Mesenteric fat pad (tissue), 1 donor: ENCODE measurements at places on chromosomes 5 and 9.

DNA sequence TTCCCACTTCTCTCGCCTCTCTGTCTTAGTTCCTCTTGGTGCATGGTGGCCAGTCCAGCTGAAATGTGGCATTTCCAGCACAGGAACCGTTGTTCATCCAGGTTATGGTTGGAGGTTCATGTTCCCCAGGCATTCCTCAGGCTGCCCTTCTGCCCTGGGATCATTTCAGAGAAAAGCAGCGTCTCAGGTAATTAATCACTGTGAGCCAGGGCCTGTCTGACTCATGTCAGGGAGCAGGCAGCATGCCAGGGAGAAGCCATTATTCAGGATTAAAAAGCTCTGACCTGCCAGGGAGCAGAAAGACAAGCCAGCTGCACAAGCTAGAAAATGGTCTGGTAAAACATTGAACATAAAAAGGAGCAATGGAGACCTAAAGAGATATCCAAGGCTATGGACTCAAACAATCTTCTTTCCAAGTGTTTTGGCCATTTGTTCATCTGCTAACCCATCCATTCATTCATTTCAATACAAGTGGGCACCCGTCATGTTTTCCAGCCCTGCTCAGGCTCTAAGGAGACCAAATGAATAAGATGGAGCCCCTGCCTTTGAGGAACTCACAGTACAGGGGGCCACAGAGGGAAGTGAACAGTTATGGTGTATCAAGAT, 241.4 kb downstream of the DRD1 start:
- no peak for DNase-seq

- no peak for DNase-seq
Observed at GRCh38 chr5:168947212-168947868, 353.6 kb downstream of the SLIT3 start.

GRCh38 chr9:87255431-87256155, 242.1 kb upstream of the DAPK1 start:
- no peak for DNase-seq

DNA sequence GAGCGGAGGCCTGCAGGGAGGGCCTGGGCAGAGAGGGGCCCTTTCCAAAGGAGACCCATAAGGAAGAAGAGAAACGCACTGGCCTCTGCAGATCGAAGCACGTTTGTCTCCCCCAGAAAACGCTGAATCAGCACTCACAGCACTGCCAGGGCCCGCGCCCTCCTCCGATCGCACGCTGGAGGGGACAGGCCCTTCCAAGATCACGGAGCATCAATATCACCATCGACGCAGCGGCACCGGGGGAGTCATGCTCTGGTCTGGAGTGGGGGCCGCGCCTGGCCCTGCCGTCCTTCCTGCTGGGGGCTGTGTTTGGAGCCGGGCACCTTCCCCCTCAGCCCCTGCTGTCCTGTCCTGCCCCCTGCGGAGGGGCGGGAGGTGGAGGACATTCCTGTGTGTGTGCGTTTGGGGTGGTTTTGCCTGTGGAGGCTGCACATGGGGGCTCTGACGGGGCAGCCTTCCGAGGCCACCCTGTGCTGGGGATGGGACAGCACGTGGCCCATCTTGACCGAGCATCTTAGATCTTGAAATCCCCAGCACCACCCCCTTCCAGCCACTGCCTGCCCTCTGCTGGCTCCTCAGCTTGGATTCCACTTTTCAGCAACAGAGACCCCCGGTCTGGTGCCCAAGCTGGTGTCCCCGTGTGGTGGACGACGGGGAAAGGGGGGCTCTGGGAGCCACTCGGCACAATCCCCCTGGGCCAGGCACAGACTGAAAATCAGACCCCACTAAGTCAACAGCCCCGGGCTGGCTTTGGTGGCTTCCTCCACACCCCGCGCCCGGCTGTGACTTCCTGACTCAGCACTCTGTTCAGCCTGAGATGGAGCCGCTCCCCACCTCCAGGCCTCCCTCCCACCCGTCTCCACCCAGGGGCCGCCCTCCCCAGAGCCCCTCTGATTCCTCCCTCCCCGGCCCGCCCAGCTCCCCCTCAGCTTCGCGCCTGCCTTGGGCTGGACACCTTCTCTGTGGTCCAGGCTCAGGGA, 8.3 kb downstream of the TMEM250 start:
- DNase-seq: no peak

DNA sequence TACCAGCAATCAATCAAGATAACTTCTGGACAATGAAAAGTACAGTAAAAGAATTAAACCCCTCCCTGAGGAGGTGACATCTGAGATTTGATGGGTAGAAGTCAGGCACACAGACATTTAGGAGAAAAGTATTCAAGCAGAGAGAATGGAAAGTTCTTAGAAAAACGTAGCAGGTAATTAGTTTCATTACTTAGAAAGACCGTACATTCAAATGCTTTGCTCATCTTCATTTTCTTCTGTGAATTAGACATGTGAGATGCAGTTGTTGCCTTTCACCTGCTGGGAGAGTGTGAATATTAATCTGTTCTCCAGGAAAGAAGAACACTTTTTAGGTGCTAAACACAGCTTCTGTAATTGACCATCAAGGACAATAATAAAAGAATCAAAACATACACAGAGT, 71.3 kb upstream of the PPP1R2B start:
- DNase-seq: no peak

DNA sequence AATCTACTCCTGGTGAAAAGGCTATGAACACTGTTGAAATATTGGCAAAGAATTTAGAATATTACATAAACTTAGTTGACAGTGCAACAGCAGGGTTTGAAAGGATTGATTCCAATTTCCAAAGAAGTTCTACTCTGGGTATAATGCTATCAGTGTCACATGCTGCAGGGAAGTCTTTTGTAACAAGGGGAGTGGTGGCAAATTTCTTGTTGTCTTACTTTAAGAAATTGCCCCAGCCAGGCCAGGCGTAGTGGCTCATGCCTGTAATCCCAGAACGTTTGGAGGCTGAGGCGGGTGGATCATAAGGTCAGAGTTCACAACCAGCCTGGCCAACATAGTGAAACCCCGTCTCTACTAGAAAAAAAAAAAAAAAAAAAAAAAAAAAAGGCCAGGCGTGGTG, 86.3 kb upstream of the OTULINL start:
- DNase-seq: no peak

DNA sequence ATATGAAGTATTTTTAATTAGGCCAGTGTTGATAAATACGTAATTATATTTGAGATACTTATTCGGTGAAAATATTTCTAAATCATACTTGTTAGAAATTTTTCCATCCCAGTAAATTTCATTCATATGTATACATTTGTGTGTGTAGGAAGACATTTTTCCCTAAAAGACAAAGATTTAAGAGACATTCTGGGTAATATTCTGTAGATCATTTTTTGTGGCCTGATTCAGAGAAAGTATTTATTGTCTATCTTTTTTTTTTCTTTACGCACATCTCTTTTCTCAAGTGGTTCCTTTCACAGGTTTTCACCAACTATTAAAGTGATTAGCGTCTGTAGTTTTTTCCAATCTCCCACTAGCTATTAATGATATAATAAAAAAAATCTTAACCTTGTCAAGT, 224.1 kb downstream of the MEF2C start:
- DNase-seq: no peak

DNA sequence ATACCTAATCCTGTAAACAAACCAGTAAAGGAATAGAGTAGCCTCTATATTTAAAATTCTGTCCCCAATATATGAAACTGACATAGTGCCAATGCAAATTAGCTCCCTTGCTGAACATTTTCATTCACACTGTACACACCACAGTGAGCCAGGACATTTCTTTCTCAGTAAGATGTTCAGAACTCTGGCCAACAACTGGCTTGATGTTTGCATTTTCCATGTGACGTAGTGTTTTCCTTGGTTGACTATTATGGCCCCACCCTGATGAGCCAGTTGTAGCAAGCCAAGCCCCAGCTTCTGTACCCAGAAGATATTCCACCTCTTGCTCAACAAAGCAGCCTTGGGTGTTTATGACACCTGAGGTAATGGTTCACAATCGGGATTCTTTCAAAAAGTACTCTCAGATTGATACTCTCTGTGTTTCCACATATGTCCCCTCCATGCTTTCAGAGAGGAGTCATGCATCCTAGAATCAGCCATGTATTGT, 17.7 kb upstream of the ANXA1 start:
- DNase-seq: no peak

DNA sequence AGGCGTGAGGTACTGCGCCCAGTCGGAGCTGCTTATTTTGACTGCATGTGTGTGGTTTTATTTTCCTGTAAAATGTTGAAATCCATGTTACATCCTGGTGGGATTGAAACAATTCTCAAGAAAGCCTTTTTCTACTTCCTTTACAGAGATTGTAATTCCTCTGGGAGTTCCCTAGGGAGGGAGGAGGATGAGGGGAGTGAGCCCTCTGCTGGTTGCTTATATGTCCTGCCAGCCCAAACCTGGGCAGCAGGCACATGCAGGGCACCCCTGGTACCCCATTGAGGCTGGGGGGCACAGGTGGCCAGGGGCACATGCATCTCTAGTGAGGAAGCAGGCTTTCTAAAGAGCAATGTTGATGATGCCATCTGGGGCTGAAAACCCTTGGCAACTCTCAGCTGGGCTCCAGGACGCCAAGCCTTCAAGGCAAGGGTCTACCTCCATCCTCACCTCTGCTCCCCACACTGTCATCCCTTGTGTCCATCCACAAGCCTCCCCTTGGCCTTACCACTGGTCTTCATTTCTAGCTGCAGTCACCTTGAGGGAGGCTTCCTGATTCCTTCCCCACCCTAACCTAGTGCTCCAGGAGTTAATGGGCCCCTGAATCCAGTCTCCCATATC, 84.7 kb upstream of the TNFSF8 start:
- no peak for DNase-seq

DNA sequence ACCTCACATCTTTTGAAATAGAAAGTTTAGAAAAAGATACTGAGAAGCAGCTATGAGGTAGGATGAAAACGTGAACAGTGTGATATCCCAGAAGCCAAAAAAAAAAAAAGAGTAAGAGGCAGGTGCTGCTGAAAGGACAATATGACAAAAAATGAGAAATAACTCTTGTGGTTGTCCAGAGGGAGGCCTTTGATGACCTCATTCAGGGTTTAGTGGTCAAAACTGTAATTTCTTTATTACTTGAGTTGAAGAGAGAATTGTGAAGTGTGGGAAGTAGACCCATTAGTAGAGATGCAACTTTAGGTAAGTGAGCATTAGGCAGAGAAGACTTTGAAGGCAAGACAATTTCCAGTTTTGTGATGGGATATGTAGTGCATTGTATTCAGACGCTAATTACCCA, 1306.3 kb upstream of the ACO1 start:
- DNase-seq: no peak

- no peak for DNase-seq
Observed at GRCh38 chr9:105360344-105360743, 87.5 kb upstream of the FSD1L start.

DNA sequence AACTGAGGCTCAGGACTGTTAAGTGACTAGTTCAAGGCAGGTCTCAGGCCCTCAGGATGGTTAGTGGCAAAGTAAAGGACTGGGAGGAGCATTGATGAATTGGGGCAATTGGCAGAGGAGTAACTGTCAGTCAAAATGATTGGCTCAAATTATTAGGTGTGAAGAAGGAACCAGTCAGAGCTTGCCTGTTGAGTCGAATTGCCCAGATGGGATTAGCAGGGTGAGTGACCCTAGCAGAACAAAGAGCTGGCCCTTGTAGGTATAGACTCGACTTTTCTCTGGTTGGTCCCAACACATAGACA, 2.6 kb upstream of the NSD1 start:
- DNase-seq: no peak

GRCh38 chr9:12538842-12539579, 154.2 kb upstream of the TYRP1 start:
- DNase-seq: no peak
